ENCODE measurements at places on chromosomes 16 and 17.
A peak's percentile ranks its signal among the peaks of the same experiment; 100 is the strongest.

DNA sequence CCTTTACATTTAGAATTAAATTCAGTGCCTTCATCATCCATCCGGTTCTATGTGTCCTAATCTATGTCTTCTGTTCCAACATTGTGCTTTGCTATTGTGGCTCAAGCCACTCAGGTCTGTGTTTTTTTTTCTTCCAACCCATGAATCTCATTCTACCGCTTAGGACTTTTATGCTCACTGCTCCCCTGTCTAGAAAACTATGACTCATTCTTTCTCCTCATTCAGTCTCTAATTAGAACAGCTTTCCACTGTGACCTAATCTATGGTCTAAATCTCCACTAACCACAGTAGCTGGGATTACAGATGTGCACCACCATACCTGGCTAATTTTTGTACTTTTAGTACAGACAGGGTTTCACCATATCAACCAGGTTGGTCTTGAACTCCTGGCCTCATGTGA, 418.7 kb downstream of the KCNJ2 start:
- no peak for DNase-seq

DNA sequence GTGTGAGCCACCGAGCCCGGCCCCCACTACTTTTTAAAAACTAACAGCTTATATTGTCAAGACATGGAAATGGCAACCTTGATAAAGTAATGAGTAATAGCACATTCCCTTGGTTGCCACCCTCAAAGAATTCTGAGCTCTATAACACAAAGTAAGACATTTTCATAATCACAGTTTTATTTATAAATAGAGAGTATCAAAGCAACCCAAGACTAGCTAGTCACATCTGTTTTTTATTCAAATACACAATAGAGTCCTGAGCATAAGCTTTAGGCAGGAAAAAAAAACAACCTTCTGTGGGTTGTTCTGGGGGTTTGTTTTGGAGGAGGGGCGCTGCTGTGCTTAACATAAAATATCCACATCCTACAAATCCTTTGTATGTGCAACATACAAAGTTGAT, 68.7 kb downstream of the CEP95 start:
- no peak for DNase-seq

- no peak for DNase-seq
These were observed 21.6 kb downstream of the ZFP1 start for GRCh38 chr16:75169899-75170405.

DNA sequence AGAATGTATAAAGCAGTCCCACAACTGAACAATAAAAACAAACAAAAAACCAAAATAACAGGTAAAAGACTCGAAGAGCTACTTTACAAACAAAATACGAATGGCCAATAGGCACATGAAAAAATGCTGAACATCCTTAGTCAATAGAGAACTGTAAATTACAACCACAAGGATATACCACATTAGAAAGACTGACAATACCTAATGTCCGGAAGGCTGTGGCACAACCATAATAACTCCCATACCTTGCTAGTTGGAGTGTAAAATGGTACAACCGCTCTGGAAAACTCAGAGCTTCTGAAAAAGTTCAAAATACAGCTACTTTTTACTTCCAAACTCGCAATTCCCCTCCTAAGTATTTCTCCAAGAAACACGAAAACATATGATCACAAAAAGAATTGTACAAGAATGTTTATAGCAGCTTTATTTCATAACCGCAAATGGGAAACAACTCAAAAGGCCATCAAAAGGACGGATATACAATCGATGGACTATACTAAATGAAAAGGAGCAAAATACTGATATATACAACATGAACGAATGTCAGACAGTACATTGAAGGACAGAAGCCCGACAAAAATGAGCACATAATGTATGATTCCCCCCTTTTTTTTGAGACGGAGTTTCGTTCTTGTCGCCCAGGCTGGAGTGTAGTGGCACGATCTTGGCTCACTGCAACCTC, 2.3 kb downstream of the TP53 start:
- no peak for DNase-seq

- no peak for DNase-seq
These were observed 184.0 kb downstream of the CYLD start for GRCh38 chr16:50925758-50926357.

- DNase-seq, result no peak
These were observed 62.7 kb downstream of the SEC14L1 start for GRCh38 chr17:77203436-77203835.

DNA sequence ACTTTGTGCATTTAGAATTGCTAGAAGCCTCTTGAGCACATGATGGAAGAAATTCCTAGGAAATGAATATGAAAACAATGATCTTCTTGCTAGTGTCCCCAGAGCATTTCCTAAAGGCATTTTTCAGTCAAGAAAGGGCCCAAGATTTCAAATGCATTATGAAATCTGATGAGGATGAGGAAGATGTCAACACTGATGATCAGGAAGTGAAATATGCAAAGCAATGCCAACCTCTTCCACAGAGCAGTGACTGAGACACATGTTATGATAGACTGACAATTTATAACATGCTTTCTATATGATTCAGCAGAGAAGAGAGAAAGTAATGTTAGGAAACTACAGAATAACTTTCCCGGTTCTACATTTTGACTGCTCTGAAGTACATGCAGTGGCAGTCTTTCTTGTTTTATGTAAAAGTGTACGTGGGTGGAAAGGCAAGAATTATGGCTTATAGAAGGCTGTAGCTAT, 859.1 kb upstream of the GOT2 start:
- DNase-seq, result no peak

DNA sequence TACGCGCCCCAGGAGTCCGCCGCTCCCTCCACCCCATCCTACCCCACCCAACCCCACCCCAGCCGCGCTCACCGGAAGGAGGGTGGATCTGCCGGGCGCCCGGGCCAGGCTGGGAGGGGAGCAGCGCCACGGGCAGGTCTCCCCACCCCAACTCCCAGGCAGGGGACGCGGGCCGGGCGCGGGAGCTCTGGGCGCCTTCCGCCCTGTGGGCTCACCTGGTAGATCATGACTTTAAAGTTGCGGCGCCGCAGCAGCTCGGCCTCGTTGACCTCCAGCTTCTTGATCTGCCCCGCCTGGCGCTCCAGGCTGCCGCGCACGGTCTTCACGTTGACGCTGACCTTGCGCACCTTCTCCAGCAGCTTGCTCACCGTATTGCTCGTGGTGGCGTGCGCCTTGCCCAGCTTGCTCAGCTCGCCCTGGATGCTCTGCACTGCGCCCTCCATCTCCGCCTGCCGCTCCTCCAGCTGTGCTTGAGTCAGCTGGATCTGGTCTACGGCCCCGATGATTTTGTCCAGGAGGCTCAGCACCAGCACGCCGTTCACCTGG, 571 bp downstream of the CAVIN1 start:
- DNase-seq, result peak; percentile 64

DNA sequence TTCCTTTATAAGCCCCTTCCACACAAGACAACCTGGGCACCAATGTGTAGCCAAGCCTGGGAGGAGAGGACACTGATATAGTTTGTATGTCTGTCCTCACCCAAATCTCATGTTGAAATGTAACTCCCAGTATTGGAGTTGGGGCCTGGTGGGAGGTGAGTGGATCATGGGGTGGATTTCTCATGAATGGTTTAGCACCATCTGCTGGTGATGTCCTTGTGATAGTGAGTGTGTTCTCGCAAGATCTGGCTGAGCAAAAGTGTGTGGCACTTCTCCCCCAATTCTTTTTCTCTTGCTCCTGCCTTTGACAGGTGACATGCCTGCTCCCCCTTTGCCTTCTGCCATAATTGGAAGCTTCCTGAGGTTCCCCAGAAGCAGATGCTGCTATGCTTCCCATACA, 135.8 kb downstream of the USP31 start:
- DNase-seq, result no peak

DNA sequence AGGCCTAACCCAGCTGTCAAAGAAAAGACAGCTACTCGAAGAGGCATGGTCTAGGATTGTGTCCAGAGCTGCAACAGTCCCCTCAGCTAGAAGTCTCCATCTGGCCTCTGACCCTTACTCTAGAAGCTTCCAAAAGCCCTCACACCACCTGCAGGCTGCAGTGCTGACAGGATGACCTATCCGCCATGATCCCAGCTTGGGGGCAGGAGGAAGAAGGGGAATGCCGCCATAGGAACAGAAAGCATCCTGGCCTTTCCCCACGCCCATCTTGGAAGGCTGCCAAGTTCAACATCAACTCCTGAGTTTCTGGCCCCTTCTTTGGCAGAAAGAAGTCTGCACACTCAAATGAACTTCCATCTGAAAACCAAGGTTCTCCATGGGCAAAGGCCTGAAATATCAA, 3.1 kb upstream of the KRT36 start:
- DNase-seq, result no peak

- no peak for DNase-seq
These were observed 8.2 kb upstream of the FOXN1 start for GRCh38 chr17:28497931-28498330.

DNA sequence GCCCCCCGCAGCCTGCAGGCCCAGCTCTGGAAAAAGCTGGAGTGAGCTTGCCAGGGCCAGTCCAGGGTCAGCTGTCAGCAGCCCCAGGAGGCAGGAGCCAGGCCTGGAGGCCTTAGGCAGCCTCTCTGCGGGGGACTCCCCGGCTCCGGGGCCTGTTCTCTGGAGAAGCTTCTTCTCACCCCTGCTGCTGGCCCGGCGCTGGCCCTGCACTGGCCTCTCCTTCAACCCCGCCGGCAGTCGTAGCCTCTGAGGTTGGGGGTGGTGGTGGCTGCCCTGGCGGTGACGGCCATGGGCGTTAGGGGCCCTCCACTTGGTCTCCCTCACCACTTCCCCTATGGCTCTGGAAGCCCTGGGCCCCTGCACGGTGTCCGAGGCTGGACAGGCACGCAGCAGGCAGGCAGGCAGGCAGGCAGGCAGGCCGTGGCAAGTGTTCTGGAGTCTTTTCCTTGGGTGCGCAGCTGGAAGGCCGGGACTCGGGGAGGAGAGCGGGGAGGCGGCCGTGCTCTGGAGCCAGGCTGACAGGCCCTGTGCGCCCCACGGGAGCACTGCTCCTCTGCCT, 2.1 kb downstream of the FOXF1 start:
- DNase-seq, result no peak

DNA sequence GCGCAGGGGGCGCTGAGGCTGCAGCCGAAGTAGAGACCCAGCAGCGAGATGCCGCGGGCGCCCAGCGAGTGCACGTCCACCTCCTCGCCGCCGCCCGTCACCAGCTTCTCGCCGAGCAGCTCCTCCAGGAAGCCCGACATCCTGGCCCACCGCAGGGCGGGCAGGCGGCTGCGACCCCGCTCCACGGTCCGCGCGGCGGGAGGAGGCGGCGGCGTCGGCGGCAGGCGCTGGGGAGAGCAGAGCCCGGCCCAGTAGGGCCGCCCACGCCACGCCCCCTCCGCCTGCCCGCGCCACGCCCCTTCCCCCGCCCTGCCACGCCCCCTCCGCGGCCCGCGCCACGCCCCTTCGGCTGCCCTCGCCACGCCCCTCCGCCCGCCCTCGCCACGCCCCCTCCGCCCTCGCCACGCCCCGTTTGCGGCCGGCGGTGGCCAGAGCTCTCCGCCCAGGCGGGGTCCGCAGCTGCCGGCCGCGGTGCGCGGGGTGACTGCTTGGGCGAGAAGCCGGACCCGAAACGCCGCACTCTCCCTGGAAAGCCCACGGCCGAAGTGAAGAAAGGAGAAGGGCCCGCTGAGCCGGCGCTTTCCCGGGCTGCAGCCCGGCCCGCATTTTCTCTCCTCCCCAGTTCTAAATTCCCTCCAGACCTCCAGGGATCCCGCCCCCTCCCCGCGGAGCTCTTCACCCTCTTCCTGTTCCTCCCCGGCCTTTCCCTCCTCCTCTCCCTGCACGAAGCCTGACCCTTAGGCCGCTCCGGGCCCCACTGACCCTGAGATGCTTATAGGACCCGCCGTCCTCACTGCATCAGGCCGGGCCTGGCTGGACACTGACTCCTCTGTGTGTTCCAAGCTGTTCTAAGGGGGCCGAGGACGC, at the start of gene NXN:
NXN (minus strand) TSS at position 238 of the 867 bp plus-strand sequence.
- peak; percentile 93 for DNase-seq

- DNase-seq, result no peak
These were observed 66.6 kb downstream of the CNTNAP4 start for GRCh38 chr16:76343769-76344168.

DNA sequence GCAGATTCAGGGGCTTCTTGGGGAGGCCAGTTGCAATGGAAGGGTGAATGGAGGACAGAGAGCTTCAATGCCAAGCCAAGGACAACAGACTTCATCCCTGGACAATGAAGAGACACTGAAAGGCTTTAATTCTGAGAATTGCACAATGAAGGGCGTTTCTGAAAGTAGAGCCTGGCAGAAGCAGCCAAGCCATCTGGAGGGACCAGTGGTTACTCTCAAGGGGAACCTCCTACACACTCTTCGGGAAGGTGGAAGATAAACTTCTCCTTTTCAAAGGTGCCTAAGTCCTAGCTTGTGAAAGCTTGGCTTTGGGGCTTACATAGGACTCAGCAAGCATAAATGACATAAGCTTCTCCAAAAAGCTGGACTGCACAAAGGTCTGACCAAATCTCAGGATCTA, 6.2 kb upstream of the CES1 start:
- DNase-seq, result no peak

- DNase-seq, result no peak
These were observed 182.3 kb downstream of the PHKB start for GRCh38 chr16:47643323-47644000.

DNA sequence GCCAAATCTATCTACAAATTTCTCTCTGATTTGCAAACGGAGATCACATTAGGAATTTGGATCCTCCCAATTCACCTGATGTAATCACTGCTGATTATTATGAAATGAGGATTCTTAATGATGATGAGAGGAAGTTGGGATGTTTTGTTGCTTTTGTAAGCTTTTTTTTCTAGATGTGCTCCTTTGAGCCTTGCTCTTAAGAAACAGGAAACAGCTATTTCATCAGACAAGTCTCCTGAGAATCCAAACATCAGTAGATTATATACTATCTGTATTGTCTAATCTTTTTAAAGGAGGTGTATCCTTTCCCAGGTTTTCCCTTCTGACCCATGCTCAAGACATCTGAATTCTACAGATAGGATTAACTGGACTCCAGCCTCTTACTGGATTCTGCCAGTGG, 73.3 kb downstream of the KIF2B start:
- DNase-seq, result no peak

DNA sequence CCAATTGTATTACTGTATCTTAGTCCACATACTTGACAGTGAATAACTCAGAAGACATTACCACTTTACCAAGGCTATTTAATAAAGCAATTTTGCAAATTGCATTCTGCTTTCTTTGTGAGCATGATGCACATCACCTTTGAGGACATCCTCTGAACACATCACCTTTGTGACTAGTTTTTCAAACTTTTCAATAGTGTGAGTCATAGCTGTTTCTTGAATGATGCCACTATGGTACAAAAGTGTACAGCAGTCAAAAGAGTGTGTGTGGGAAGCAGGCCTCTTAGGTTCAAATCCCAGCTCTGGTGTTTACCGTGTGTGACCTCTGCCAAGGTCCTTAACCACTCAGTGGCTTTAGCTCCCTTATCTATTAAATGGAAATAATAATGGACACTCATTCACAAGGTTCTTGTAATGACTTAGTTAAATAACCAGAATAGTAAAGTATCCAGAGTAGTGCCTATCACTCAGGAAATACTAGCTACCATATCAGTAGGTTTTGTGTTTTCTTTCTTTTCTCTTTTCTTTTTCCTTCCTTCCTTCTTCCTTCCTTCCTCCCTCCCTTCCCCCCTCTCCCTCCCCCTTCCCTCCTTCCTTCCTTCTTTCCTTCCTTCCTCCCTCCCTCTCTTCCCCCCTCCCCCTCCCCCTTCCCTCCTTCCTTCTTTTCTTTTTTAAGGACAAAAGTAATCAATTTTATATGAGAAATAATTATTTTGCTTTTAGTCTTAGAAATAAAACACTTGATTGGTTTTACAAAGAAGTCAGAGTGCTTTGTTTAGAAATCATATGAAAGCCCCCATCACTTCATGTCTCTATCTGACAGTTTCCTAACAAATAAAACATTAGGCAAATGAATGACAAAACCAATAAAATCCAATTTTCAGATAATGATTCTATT, 178.9 kb downstream of the MYO1D start:
- DNase-seq, result no peak
